Spleen (tissue), 13 donors: ENCODE measurements at places on chromosomes 6 and 20. TPM values are rescaled to one million over a fixed set of nuclear protein-coding genes. Genes with fewer than 3 reads are reported as not detected.

Gene KCNQ2
- total RNA-seq = 1.1 TPM

Gene ZNF334
- 4.5 TPM for total RNA-seq

Gene HLA-F
- total RNA-seq = 521 TPM

Gene HS3ST5
- not detected for total RNA-seq

Gene THBD
- total RNA-seq = 54.9 TPM

Gene COL20A1
- 0.23 TPM for total RNA-seq

Gene SLC17A1
- total RNA-seq = not detected

Gene WFDC11
- not detected for total RNA-seq
